Endodermal cell (in vitro differentiated cells): ENCODE measurements at places on chromosomes 16 and 17. TPM values are rescaled to one million over a fixed set of nuclear protein-coding genes. Genes with fewer than 3 reads are reported as not detected.

The G6PC1 gene
- total RNA-seq = not detected in 3 replicates

The TMC5 gene
- total RNA-seq = 1.5 and 2.2 TPM in 2 replicates

The KRT222 gene
- total RNA-seq = 2.3 to 3.2 TPM (median 3.0 TPM) in 3 replicates

DNA sequence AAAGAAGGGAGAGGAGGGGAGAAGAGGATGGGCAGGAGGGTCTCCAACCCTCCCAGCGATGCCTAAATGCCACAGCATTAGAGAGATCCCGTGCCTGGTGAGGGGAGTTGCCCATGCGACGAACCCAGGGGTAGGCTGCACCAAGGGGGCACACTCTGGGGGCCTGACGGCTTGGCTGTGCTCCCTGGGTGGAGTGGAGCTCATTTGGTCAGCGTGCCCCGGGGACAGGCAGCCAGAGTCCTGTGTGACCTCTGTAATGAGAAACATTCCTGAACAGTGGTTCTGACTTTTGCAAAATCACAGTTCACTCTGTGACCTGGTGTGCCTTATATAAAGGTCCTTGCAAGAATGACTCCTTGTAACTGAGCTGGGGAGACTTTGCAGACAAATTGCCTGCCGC is 205.0 kb upstream of the N4BP1 start:
- DNase-seq = no peak
- H3K27me3 ChIP-seq = peaks cover 51% of the 10 kb centered on the region
- H3K4me1 ChIP-seq = peaks cover 4% of the 10 kb centered on the region
- no peak overlapping the region for H3K4me3 ChIP-seq
- no peaks in the 10 kb centered on the region for H3K36me3 ChIP-seq

- no peak overlapping the region for H3K4me3 ChIP-seq
- peaks cover 8% of the 10 kb centered on the region for H3K4me1 ChIP-seq
- H3K27ac ChIP-seq = no peak overlapping the region
- no peaks in the 10 kb centered on the region for H3K36me3 ChIP-seq
- DNase-seq = no peak
- peaks cover 56% of the 10 kb centered on the region for H3K27me3 ChIP-seq
Measured at GRCh38 chr17:48468299-48468698, 38.3 kb upstream of the SKAP1 start.

- DNase-seq = no peak
- H3K4me1 ChIP-seq = peaks cover 5% of the 10 kb centered on the region
- H3K4me3 ChIP-seq = no peak overlapping the region
- H3K27me3 ChIP-seq = no peaks in the 10 kb centered on the region
- H3K27ac ChIP-seq = no peak overlapping the region
Measured at GRCh38 chr17:80060644-80061043, 24.2 kb downstream of the CCDC40 start.

- DNase-seq = no peak
- H3K4me1 ChIP-seq = no peaks in the 10 kb centered on the region
- no peak overlapping the region for H3K4me3 ChIP-seq
- H3K27ac ChIP-seq = no peak overlapping the region
Measured at GRCh38 chr17:56468840-56469239, 124.7 kb upstream of the NOG start.

DNA sequence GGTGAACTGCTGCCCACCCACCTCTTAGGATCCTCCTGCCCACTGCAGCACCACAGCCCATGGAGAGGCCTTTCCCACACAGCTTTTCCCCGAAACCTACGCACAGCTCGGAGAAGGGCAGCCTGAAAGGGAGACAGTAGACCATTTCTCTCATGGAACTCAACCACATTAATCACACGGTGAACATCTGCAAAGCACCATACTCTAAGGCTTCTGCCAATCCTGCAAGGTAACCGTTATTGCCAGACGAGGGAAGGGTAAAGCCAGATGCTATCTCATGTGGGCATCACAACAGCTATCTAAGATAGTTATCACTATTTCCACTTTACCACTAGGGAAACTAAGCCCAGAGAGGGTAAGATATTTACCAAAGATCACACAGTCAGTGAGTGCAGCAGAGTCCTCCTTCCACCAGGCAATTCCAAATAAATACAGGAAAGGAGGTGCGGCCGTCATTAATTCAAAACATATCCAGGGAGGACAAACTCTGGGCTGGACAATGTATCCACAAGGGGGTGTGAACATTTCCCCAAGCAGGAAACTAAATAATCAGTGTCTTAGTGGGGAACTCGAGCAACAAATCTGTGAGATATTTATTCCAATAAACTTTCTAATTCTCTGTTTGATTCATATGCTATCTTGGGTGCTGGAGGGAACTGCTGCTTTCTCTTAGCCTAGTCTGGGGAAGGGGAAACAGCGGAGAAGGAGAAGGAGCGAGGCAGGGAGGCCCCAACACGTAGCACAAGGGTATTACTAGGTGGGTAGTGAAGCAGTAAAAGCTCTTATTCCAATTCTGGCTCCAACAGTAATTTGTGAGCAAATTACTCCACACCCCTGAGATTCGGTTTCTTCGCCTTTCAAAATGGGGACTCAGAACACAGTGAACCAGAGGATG is 723 bp downstream of the TMEM186 start:
- no peak overlapping the region for H3K27ac ChIP-seq
- H3K4me3 ChIP-seq = peak overlapping the region; percentile 94
- no peaks in the 10 kb centered on the region for H3K4me1 ChIP-seq

DNA sequence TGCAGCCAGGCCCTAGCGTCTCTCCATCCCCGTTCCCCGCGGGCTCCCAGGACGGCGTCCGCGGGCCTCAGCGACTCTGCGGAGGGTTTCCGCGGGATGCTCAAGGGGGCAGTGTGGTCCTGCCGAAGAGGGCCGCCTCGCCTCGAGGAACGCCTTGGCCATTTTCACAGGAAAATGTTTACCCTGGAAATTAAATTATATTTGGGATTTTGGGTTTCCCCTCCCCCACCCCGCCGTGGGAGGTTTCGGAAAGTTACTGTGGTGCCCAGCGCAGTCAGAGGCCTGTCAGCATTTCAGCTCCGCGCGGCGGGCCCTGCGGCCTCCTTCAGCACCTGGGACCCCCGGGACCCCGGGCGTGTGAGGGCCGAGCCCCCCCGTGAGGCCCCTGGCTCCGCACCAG is 94.5 kb downstream of the PCTP start:
- H3K4me1 ChIP-seq = no peaks in the 10 kb centered on the region
- H3K36me3 ChIP-seq = no peaks in the 10 kb centered on the region
- H3K4me3 ChIP-seq = no peak overlapping the region
- H3K27ac ChIP-seq = no peak overlapping the region
- no peaks in the 10 kb centered on the region for H3K27me3 ChIP-seq
